Psoas muscle (tissue), 8 donors: ENCODE measurements at places on chromosomes 7 and 10.

DNA sequence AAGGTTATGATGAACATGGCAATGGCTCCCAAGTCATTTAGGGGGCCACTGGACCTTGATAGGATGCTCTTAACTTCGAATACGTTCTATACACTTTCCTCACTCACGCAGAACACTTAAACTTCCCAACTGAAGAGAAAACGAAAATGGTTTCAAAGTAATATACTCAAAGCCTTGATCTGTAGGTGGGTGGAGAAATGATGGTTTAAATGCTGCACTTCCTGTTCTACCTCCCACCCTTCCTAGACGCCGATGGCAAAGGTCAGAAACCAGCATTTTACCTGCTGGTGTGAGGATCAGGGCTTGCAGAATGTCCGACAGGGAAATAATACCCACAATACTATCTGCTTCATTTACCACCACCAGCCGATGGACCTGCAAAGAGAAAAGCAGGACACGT lies 40.5 kb upstream of the RHEB start:
- no peak for DNase-seq

GRCh38 chr7:43880596-43880995 lies 11.3 kb upstream of the MRPS24 start:
- no peak for DNase-seq

GRCh38 chr7:115070311-115070710 lies 148.4 kb downstream of the MDFIC start:
- DNase-seq = no peak

GRCh38 chr10:29668628-29669027 lies 33.9 kb upstream of the SVIL start:
- no peak for DNase-seq

- DNase-seq = no peak
Observed at GRCh38 chr10:119323085-119324016, 116.0 kb downstream of the GRK5 start.

DNA sequence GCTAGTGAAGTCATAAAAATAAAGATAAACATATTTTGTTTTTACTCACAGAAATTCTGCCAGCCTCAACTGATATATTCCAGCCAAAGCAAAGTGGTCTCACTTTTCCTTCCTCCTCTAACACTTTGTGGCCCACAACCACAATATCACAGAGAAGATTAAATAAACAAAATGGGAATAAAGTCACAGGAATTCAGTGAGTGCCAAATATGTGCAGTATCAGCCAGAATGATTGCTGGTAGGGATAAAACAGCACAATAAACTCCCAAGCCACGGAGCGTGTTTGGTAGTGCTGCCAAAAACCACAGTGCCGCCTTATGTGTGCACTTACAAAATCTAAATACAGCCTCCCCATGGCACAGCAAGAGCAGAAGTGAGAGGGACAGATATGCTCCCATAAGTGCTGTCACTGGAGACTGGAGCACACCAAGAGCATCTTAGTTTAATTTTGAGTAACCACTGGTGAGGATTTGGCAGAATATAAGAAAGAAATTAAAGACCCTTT lies 155.8 kb downstream of the POM121L12 start:
- DNase-seq = no peak

DNA sequence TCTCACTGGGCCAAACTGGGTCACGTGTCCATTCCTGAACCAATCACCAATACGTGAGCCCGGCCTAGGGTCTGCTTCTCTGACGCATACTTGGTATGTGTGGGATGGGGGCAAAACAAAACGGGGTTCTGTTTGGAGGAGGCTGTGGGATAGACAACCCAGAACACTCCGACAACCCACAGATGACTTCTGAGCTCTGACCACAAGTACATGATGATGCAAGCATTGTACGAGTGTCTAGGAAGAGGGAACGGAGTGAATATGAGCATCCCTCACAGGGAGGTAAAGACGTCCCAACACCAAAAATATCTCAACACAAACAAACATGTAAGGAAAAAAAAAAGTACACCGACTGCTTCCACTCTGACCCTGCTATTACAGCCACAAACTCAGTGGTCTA lies 5.6 kb downstream of the DAGLB start:
- no peak for DNase-seq

GRCh38 chr10:73970845-73971244 lies 27.1 kb upstream of the VCL start:
- no peak for DNase-seq

GRCh38 chr10:17923728-17924127 lies 28.0 kb upstream of the SLC39A12 start:
- DNase-seq = no peak

DNA sequence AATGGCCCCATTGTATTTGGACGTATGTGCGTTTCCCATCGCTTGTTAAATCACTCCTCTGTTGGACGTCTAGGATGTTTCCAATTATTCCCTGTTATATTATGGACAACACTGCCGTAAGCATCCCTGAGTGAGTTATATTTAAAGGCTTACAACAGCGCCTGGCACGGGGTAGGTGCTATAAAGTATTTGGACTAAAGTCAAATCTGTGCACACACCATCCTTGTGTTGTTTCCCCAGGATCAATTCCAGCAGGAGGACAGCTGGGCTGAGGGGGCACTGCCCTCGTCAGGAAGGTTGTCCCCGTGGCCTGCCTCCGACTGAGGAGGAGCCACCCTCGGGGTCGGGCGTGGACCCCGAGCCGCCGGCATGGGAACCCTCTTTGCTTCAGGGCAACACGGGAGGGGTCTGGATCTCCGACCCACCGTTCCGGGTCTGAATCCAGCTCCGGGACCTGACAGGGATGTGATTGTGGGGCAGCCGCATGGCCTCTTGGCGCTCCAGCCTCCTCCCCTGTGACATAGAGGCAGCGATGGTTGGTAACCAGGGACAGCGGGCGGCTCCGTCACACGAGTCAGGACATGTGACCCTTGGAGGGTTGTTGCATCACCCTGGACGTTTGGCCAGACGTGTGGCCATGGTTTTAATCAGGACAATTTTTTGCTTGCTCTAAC lies 1.5 kb upstream of the JAKMIP3 start:
- no peak for DNase-seq

DNA sequence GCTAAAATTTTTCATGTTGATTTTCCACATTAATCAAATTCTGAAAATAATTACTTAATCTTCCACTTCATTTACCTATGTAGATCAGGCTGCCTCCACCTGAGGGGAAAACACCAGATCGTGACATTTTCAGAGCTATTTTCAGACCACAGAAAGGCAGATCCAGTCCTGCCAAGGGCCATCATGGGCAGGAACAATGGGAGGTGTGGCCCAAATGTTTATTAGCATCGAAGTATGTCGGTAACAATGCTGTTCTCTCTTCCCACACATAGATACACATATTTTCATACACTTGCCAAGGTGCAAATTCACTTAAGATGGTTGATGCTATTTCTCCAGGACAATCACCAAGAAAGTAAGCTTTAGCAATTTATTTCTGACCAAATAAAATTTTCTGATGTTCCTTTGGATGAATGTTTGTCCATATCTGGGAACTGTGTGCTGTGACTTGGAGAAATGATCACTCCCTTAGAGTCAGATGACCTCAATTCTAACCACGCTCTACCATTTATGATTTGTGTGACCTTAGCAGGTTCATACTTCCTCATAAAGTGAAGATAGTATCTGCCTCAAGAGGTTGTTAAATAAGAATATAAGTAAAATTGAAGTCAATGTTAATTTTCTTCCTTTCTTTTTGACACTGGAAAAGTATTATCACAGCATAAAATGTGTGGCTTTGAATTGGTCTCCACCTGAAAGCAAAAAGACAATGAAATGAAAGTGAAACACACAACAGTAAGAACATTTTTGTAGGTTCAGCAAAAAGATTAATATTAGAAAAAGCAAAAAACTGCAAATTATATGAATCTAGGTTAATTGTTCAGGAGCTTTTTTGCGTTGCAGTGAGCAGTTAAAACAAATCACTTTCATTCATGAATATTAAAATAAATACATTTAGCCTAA lies 310.4 kb upstream of the PHF14 start:
- no peak for DNase-seq
